ENCODE measurements at places on chromosomes 6 and 20. TPM values are rescaled to one million over a fixed set of nuclear protein-coding genes. Genes with fewer than 3 reads are reported as not detected.

Gene SIGLEC1
- total RNA-seq: 2.4 TPM

Gene PACSIN1
- 10.3 TPM for total RNA-seq

DNA sequence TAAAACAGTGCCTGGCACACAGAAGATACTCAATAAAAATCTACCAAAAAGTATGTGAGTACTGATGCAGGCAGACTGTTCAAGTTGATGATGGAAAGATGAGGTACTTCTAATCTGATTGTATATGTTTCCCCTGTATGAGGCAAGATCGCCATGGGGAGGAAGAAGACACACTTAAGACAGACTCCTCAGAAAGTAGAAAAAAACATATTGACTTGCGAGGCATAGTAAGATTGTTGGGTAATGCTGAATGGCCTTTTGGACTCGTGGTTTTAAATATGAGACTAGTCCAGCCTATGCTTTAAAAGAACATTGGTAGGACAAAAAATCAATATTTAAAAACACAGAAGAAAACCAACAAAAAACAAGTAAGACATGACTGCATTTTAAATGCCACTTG, 72.6 kb downstream of the SHPRH start:
- DNase-seq: no peak

DNA sequence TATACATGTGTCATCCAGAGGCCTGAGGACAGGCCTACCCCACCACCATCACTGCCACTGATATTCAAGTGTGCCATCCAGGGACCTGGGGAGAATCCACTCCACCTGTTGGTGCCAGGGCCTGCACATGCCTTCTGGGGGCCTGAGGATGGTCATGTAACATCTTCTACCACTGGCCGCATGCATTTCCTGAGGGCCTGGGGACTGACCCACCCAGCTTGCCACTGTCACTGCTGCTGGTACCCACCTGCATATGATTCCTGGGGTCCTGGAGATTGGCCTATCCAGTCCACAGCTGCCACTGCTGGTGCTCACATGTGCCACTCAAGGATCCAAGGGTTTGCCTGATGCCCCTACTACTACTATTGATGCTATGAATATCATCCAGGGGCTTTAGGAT, 184.3 kb upstream of the SYNCRIP start:
- DNase-seq: no peak

DNA sequence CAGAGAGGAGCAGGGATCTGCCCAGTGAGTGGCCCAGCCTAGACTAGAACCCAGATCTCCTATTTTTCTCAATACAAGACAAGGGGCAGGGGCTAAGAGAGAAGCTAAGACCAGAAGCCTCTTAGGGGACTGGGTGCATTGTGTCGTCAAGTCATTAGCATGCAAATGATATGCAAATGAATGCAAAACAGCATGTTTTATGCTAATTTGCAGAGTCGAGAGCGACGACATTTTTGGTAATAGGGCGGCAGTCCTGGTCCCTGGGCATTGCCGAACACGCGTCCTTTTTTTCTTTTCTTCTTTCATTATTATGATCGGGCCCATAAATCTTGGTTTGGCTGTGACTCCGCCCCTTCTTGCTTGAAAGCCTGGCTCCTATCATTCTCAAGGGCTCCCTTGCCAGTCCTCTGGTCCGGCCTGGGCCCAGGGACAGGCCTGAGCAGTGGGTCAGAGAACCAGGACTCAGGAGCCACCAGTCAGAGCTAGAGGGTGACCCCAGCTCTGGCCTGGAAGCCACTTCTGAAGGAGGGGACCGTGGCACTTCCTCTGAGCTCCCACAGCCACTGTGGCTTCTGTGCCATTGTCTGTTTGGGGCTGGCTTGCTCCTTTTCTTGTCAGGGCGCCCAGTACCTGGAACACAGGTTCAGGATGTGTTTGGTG, 32.0 kb upstream of the SCRT2 start:
- DNase-seq: peak; percentile 15

Gene CST1
- total RNA-seq: not detected

Gene PPP1R16B
- total RNA-seq: 1.7 TPM

Gene OR12D3
- total RNA-seq: not detected

DNA sequence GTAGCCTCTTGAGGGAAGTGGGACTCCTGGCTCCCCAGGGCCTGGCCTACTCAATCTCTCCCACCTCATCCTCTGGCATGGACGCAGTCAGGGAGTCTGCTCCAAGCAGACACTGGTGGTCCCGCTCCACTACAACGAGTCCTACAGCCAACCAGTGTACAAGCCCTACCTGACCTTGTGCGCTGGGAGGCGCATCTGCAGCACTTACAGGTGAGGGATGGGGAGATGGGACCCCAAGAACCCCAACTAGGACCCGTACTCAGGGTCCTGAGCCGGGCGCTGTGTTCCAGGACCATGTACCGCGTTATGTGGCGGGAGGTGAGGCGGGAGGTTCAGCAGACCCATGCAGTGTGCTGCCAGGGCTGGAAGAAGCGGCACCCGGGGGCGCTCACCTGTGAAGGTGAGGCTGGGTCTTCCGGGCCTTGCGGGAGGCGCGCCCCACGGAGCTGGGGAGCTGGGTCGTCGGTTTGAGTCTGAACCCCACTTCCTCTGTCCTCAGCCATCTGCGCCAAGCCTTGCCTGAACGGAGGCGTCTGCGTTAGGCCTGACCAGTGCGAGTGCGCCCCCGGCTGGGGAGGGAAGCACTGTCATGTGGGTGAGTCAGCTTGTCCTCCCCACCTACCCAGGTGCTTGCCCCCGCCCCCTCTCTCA, 2.1 kb downstream of the EGFL8 start:
- DNase-seq: no peak

Gene SYNDIG1
- 17.6 TPM for total RNA-seq

DNA sequence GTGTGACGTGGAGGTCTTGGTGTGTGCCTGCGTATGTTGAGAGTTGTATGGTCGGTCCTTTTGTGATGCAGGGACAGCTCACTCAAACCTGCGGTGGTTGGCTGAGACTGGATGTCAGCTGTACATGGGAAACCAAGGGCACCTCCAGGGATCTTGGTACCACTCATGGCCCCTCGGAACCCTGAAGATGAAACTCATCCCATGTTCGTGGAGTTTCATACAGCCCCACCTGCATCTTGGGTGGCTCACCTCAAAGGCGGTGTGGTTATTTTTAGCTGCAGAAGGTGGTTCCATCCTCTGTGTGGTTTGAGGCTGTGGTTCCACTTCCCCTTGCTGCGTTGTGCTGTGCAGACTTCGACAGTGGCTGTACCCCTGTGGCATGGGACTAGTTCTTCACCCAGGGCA, 52.6 kb upstream of the SLC22A1 start:
- DNase-seq: no peak

Gene SYTL3
- 5.7 TPM for total RNA-seq

- no peak for DNase-seq
These were observed 247.8 kb downstream of the BTBD9 start for GRCh38 chr6:38391626-38392579.

DNA sequence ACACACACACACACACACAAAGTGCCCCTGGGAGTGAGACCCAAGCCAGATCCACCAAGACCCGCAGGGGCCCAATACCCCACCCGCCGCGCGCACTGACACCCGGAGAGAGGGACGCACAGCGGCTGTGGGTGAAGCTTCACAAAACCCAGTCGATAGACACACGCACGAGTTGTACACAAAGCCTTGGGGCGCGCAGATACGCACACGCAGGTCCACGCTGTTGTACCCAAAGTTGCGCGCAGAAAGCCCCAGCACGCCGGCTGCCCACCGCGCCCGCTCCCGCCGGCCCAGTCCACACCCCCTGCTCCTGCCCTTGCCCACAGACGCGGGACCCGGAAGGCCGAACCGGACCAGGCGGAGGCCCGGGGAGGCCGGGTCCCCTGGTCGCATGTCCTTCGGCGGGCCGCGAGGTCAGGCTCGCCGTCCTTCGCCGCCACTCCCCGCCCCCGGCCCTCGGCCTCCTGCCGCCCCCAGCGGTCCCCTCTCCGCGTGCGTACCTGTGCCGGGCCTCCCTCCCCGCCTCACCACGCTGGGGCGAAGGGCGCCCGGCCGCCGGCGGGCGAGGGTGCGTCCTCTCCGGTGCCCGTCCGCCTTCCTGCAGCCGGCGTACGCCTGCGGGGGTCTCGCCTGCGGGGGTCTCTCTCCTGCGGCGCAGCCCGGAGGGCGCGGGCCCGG, at the start of gene TMEM74B:
TSS of gene TMEM74B (minus strand) at position 344 of the 678 bp plus-strand sequence. CDS start 1,180 bp downstream, outside the sequence.
- DNase-seq: no peak
